ENCODE measurements at places on chromosomes 12 and 14.

DNA sequence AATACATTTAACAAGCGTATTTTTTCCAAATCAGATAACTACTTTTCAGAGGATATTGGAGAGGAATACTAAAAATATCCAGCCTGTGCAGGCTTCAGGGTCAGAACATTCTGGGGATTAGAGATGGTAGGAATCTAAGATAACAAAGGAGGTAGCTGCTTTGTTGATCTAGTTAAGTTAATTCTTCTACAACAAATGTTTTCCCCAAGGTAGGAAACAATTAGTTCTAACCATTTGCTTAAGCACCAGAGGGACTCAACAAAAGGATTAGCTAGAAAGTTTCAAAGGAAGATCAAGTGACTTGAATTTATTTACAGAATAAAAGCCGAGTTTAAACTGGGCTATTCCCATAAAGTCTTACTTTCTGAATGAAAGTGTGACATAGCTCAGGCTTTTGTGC, 524.2 kb downstream of the TMTC2 start:
- no peak for DNase-seq

- DNase-seq = no peak
Observed at GRCh38 chr14:93036652-93037345, 78.9 kb downstream of the ITPK1 start.

- no peak for DNase-seq
Observed at GRCh38 chr12:1425396-1425729, 169.0 kb downstream of the FBXL14 start.

- no peak for DNase-seq
Observed at GRCh38 chr12:96112733-96113132, 77.3 kb upstream of the LTA4H start.

DNA sequence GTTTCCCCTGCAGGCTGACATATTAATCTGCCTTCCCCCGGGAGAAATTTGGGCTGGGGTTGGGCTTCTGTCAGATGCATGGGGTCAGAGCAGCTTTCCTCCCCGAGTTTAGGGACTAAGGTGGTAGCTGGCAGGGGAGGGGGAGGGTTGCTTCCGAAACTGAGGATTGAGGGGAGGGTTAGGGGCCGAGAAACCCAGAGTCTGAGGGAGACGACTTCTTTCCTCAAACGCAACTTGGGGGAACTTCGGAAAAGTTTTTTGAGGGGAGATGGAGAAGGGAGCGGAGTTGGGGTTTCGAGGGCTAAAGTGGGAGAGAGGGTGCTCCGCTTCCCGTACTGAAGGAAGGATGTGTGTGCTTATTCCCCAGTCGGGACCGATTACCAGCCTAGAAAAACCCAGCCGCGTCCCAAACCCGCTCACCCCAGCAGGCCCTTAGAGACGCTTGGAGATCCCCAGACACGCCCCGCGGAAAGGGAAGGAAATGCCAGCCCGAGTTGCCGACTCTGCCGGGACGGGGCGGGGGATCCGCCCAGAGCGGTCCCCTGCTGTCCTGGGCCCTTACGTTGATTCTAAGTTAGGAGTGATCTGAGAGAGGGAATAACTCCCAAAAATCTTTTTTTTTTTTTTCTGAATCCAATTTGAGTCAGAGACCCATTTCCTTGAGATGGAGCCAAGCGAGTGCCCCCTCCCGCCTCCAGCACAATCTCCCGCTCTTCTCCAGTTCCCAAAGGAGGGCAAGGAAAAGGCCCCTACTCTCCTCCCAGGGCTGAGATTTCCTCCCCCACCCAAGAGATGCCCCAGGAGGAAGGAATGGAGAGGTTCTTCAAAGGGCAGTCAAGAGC, 61.9 kb downstream of the SMUG1 start:
- peak; percentile 45 for DNase-seq

All from mucosa of gallbladder (tissue), 1 donor.